Activated T-helper 1 cell treated with anti-CD3 and anti-CD28 coated beads, Interleukin-12 subunit alpha, Interleukin-12 subunit beta, Interleukin-2, Interleukin-4 antibody, amounts not matched to agents 30 ng/mL and 10 ng/mL and 1 ng/mL, durations not matched to agents 14 hours and 24 hours and 36 hours (primary cell): ENCODE measurements at places on chromosomes 16 and 17. TPM values are rescaled to one million over a fixed set of nuclear protein-coding genes. Genes with fewer than 3 reads are reported as not detected.

- no peak for DNase-seq
Observed at GRCh38 chr17:31857920-31858641, 963 bp downstream of the COPRS start.

DNA sequence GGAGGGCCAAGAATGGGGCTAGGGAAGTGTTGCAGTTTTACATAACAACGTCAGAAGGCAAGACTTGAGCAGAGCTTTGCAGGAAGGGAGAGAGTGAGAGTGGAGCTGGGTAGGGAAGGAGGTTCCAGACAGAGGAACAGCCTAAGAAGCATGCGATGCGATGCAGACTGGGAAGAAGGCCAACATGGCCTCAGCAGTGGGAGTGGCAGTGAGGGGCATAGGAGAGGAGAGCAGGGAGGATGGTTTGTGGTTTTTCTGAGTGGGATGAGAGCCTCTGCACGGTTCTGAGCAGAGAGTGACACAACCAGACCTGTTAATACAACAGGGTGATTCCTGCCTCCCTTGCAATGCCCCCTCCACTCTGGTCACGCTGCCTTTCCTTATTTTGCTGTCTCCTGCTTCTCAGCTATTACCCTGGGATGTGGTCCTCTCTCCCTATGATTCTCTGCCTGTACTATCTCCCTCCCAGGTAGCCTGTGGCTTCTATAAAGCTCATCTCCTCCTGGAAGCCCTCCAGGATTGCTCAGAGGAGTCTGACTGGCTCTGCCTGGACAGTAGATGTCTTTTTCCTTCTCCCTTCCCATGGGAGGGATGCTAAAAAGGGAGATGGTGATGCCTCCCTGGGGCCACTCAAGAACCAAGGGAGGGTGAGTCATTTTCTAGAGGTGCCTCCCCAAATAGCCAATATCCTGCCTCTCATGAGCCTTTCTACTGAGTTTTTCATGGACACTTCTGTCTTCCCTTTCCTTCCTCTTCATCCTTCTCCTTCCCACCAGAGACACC is 38.7 kb upstream of the NGFR start:
- no peak for DNase-seq

GRCh38 chr17:44066204-44066930 is at the start of gene LSM12:
TSS of gene LSM12 (minus strand) at chr17:44066671. CDS start at chr17:44066587, 84 bp downstream.
- peak; percentile 92 for DNase-seq

- no peak for DNase-seq
Observed at GRCh38 chr16:11880007-11880406, 28.7 kb upstream of the RSL1D1 start.

DNA sequence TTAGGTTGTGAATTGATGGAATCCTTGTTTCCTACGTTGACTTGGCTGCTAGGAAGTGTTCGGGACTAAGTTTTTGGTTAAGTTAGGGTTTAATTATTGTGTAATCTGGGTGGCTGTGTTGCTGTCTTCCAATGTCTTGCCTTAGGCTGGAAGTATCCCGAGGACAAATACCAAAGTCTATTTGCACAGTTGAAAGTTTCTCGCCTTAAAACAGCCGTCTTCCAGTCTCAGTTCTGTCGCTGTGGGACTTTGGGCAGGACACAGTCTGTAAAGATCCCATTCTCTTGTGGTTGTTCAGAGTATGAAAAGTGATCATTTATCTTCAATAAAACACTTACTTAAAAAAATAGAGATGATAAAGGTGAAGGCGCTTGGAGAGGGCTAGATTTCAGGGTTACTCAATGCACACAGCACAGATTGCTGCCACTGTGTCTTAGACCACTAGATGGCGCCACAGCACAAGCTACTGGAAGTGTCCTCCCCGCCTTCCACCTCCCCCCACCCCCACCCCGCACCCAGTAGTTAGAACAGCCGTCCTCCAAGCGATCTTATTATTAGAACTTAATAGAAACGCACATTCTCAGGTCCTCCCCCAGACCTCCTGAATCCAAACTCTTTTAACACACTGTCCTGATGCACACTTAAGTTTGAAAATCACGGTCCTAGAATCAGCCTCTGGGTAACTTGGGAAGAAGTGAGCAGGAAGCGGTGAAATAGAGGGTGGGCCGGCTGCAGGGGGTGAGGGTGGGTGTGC is 45.8 kb downstream of the AKAP1 start:
- DNase-seq, result peak; percentile 61

- DNase-seq, result no peak
Observed at GRCh38 chr17:39165178-39165840, 652 bp downstream of the ARL5C start.

Gene RUSF1
- 36.3 and 42.2 TPM in 2 replicates for total RNA-seq

DNA sequence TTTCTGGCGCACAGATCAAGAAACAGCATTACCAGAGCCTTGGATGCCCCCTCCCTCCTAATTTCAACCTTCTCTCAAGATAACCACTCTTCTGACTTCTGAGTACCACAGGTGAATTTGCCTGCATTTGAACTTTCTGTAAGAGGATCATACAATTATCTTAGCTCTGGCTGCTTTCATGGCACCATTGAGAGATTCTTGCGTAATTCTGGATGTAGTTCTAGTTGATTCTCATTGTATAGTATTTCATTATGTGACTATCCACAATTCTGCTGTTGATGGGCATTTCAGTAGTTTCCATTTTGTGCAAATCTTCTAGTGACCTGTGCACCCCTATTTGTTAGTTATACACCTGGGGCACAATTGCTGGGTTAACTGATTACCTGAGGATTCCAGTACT is 7.5 kb downstream of the CDH3 start:
- no peak for DNase-seq

Gene MYCBPAP
- total RNA-seq, result 2.6 and 3.8 TPM in 2 replicates

Gene CCL17
- 1.3 and 1.6 TPM in 2 replicates for total RNA-seq

DNA sequence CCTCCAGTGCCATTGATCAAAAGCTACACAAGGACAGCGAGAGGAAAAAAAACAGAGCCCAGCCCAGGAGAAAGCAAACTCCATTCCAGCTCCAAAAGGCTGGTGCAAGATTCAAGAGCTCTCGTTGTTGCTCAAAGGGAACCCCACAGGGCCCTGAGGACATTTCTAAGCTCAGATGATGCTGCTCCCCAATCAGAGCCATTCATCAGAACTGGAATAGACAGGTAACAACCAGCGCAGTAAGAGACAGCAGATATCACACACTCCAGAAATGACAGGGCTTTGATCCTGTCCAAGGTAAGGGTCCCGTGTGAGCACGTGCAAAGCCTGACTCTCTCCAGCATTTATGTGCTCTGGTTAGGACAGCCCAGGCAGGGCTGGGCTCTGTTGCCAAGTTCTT is 20.1 kb downstream of the PMP22 start:
- no peak for DNase-seq

DNA sequence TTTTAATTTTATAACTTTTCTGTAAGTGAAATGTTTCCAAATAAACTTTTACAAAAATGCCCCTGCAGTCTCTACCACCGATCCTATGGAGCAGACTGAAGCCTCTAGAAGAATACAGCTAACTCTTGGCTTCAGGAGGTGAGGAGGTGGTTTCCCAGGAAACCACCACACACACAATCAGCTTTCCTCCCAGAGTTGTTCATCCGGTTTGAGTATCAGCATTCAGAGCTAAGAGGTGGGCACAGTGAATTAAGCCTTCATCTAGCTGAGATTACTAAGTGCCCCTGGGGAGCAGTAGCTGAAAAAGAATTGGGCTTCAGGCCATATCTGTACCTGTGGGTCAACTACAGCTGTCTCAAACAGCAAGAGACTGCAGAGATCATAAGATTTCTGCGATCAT is 139.7 kb downstream of the AATF start:
- DNase-seq, result peak; percentile 18

- no peak for DNase-seq
Observed at GRCh38 chr16:69858191-69859104, 92.7 kb upstream of the CLEC18A start.

- no peak for DNase-seq
Observed at GRCh38 chr16:86783636-86784626, 205.6 kb downstream of the FOXL1 start.

DNA sequence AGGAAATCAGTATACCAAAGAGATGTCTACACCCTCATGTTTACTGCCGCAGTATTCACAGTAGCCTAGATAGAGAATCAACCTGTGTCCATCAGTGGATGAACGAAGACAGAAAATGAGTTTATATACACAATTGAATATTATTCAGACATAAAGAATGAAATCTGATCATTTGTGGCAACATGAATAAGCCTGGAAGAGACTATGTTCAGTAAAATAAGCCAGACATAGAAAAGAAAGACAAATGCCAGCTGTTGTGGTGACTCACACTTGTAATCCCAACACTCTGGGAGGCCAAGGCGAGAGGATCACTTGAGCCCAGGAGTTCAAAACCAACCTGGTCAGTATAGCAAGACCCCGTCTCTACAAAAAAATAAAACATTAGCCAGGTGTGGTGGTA is 16.1 kb downstream of the NUDT16L1 start:
- DNase-seq, result no peak

GRCh38 chr17:4270736-4271135 is 7.0 kb upstream of the ANKFY1 start:
- no peak for DNase-seq

- no peak for DNase-seq
Observed at GRCh38 chr16:48335961-48336360, 49.3 kb downstream of the SIAH1 start.

GRCh38 chr16:87366930-87367329 is 16.6 kb downstream of the FBXO31 start:
- DNase-seq, result no peak

- DNase-seq, result no peak
Observed at GRCh38 chr16:85936816-85937215, 37.9 kb downstream of the IRF8 start.

DNA sequence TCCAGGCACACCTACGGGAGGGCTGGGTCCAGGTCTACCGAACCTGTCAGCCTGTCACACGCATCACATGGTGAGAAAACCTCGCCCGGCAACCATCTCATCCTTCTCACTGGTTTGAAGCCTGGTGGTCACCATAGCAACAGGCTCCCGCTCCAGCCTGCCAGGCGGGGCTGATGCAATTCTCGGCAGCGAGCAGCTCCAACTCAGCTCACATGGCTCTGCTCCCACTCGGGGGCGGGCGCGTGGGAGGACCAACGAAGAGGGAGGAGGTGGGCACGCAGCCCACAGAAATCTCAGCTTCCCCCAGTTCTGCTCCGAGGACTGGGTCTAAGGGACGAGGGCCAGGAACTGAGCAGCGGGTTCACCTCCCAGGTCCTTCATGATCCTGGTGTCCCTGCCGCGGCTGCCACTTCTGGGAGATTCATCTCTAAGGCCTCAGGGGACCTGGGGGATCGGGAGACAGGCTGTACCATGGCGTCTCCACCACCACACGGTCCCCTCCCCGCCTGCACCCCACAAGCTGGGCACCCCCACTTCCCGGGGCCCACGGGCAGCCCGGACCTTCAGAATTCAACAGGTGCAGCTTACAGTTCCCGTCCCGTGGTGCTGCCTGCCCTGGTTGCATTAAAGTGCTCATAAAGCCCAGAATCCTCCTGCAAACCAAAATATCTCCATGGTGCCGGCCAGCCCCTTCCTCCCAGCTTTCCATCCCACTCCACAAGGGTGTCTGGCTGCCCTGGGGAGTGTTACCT is 25.8 kb downstream of the ABR start:
- DNase-seq, result no peak

DNA sequence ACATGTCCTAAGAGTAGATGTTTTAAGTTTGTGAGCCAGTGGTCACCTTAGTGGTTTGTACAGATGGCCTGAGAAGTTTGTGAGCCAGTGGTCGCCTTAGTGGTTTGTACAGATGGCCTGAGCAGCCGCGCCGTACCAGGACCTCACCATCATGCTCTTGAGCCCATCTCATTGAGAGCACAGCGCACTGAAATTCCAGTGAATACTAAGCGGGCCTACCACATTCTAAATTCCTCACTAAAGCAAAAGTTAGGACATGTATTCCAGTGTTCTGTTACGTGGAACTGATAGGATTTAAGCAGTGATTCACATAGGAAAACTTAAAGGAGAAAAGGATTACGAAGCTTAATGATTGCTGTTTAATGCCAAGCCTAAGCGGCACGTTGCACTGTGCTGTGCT is 3.9 kb downstream of the USP10 start:
- no peak for DNase-seq

Gene EPN3
- total RNA-seq, result not detected in 2 replicates

GRCh38 chr16:25079637-25080378 is 31.7 kb upstream of the LCMT1 start:
- DNase-seq, result no peak

Gene TOM1L2
- total RNA-seq, result 9.3 and 10.2 TPM in 2 replicates

DNA sequence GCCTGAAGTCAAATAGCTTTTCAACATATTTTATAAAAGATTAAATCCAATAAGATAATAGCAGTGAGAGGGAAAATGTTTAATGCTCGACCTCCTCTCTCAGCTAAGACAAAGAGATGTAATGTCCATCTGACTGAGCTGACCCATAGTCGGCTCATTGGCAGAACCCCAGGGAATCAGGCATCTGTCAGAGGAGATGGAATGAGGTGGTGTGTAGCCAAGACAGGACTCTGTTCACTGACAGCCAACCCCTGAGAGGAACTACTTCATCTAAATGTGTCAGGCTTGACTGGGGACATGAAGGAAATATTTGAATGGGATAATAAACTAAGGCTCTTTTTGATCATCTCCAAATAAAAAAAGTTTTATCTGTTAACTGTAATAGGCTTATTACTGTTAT is 188.0 kb downstream of the CDH11 start:
- DNase-seq, result no peak

Gene NAGS
- total RNA-seq, result 0.39 and 0.60 TPM in 2 replicates

- DNase-seq, result no peak
Observed at GRCh38 chr16:56349086-56349415, 76.3 kb downstream of the AMFR start.

Gene FAM20A
- not detected in 2 replicates for total RNA-seq

- DNase-seq, result no peak
Observed at GRCh38 chr17:18323007-18323406, 7.9 kb downstream of the SMCR8 start.

Gene CMIP
- 45.4 and 45.8 TPM in 2 replicates for total RNA-seq

DNA sequence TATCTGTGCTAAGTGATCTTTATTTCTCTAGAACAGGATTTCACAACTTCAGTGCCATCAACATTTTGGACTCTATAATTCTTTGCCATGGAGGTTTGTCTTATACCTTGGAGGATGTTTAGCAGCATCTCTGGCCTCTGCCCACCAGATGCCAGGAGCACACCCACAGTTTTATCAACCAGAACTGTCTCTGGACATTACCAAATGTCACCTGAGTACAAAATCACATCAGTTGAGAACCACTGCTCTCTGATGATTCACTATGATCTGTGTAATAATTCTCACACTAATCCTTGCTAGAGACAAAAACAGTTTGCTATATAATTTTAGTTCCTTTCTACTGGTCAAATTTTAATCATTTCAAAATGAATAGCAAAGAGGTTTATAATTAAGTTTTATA is 102.8 kb upstream of the AMZ2 start:
- no peak for DNase-seq

GRCh38 chr16:54542805-54543505 is 256.4 kb upstream of the IRX3 start:
- no peak for DNase-seq

Gene CCL7
- not detected in 2 replicates for total RNA-seq

Gene DNAH3
- total RNA-seq, result 0.02 TPM in 1 of 2 replicates, not detected in the other

DNA sequence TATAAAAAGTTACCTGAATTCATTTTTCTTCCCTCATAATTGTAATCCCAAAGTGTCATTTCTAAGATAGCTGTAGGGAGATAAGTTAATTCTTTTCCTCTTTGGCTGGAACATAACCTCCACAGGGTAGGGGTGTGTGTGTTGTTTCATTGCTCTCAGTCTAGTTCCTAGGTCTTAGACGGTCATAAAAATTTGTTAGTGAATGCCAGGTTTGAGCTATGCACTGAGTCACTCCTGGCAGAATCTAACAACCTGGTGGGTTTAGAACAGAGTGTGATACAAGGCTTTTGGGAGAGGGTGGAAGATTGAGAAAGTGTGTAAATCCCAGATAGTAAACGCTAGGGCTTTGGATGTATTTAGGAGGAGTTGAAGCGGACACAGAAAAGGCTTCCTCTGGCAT is 894 bp upstream of the PHKG2 start:
- DNase-seq, result no peak
